ENCODE measurements at places on chromosomes 4 and X.

- DNase-seq, result no peak
Observed at GRCh38 chr4:40253906-40254305, 57.1 kb downstream of the RHOH start.

GRCh38 chrX:40871385-40872082 lies 136.2 kb upstream of the MED14 start:
- DNase-seq, result no peak

DNA sequence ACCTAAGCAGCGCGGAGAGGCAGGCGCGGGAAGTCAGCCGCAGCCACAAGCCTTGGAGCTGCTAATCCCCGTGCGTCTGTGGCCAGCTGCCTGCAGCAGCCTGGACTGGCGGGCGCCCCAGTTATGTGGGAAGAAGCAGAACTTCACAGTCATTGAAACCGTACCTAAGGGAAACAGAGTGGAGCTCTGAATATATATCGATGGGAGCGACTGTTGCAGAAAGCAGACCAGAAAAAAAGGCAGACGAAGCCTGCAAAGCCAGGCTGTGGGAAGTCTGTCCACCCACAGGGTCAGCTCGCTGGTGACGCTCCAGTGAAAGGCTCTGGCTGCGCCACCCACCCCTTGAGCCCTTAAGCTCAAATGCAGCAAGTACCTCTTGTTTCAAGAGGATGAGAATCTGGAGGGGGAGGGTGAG lies 24.7 kb downstream of the KCNE5 start:
- no peak for DNase-seq

GRCh38 chr4:37763831-37764230 lies 62.7 kb upstream of the PGM2 start:
- DNase-seq, result no peak

- no peak for DNase-seq
Observed at GRCh38 chr4:77834403-77834802, 15.2 kb upstream of the CNOT6L start.

DNA sequence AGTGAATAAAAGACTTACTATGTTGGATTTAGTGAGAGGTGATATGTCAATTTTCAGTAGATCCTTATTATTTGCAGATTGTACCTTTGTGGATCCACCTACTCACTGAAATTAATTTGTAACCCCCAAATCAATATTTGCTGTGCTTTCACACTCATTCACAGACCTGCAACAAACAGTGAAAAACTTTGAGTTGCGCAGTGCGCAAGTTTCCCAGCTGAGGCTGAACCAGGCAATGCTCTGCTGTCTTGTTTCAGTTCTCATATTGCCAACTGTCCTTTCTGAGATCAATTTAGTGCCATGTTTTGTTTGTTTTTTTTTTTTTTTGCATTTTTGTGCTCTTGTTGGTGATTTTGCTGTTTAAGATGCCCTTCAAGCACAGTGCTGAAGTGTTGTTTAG lies 40.8 kb upstream of the LEF1 start:
- DNase-seq, result no peak

DNA sequence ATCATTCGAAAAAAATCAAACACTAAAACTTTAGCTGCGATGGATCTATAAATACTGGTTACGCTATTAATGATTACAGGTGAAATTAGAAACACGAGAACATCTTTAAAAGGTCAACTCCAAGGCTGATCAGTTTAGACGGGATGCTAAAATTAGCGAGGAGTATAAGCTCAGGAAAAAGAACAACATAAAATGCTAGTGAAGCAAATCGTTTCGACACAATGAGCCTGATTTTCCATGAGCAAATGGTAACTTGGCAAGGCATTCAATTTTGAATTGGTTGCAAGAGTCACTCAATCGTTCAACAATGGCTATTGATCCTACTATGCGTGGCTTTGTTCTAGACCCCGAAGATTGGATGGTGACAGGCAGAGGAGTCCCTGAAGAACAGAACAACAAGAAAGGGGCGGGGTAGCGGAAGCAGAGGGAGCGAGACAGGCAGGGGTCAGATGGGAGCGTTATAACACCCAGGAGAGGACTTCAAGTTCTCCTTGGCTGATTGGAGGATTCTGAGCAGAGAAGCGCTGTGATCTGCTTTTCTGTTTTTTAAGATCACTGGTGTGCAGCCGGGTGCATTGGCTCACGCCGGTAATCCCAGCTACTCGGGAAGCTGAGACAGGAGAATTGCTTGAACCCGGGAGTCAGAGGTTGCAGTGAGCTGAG lies 146.5 kb downstream of the RBM47 start:
- no peak for DNase-seq

GRCh38 chr4:146260521-146260920 lies 46.2 kb downstream of the REELD1 start:
- no peak for DNase-seq

DNA sequence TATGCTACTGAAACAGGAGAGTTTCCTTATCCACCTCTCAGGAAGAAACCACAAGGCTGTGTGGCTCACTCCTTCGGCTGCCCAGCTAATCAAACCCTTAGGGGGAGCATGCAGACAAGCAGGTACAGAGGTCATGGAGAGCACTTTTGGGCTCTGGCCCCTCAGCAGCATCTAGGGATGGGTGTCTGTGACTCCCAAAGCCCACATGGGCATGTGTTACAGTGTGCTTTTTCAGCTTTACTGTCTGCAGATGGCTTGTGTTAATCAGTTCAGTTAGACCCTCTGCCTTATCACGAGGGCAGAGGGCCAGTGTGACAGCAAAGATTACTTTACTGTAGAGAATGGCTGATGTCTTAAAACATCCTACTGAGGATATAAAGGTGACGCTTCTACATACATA lies 447.4 kb downstream of the PCDH10 start:
- DNase-seq, result no peak

DNA sequence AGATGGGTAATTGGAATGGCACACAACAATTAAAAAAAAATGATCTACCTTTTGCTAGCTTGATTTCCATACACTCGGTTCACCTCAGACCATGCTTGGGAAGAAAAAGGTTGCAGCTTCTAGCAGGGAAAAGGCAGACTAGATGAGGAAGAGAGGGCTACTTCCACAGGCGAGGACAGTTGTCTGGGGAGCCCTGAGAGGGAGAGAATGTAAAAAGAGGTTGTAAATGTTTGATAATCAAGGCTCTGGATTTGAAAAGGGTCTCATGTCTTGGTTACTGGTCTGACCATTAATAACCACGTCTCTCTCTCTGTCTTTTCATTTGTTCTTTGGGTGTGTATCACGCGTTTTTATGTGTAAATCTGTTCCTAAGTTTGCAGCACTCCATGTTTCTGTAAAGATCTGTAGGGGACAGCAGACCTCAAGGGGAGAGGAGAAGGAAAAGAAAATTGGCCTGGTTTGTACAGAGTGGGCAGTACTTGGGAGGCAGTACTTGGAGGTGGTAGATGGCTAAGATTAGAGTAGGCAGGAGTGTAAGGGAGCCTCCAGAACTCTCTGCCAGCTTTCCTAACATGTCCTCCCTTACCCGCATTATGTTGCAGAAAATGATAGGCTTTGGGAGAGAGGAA lies 750 bp downstream of the ARMCX5 start:
- no peak for DNase-seq

DNA sequence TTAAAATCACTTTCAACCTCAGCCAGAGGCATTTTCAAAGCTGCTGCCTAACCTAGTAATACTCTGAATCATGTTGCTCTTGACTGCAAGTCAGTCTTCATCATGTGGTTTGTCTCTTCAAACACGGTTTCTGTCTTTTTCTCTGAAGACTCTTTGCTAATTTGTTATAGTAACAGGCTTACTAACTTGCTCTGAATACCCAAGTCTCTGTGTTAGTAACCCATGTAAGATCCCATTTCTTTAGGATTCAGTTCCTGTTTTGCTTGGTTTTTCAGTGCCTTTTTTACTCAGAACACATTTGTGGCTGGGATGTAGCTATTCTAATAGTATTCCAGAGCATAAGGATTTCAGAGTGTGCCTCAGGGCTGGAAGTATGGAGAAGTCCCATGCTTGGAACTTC lies 1450.6 kb upstream of the IGFBP7 start:
- DNase-seq, result no peak

DNA sequence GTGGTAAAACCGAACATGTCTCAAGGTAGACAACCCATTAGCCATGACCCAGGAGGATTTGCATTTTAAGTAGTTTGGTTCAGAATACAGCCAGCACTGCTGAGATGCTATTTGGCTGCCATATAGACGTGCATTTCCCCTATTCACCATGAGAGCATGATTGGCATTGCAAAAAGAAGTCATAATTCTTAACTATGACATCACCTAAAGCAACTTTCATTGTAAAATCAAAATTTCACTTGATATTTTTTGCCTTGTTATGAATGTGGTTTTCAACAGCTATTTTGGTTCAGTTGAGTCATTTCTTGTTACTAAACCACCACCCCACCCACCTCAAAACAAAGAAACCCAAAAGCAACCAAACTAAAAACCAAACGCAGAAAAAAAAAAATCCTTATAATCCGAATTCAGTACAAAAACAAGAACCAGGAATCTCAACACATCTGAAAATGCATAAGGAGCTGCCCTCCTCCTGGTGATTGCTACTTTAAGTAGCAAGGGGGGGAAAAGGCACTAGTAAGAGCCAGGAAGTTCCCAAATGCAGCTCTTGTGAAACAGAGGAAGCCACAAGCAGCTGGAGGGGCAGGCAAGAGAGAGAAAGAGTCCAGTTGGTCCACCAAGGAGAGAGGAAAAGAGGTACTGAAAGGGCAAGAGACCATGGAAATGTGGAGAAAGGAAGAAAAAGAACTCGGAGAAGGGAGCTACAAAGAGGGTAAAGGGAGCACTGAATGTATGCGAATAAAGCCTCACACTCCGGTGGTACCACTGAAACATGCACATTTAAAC lies 3.1 kb downstream of the SLITRK4 start:
- DNase-seq, result no peak

- no peak for DNase-seq
Observed at GRCh38 chr4:76198411-76199237, 15.0 kb downstream of the SCARB2 start.

DNA sequence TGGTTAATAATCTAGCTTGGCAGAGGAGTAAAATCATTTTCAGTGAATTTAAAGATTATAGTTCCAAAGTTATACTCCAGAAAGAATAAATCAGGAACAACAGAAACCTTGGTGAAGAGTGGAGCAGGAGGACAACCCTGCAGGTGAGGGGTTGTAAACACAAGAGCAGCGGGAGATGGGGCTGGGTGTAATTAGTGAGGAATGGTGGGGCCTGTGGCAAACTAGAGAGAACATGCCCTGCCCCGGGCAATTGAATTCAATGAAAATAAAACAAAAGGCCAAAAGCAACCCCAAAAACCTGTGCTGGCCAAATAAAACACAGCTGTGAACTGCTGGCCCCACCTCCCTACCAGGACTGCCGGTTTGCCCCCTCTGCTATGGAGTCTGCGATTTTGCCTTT lies 325.2 kb downstream of the NR3C2 start:
- DNase-seq, result no peak
